NK-92 treated with Interleukin-12 subunit alpha and Interleukin-12 subunit beta, amount 100 ng/mL, for 24 hours (cell line): ENCODE measurements at places on chromosomes 5 and 9.

- DNase-seq = no peak
These were observed 9.3 kb downstream of the OBP2B start for GRCh38 chr9:133199648-133200321.

GRCh38 chr5:58088941-58089340, 370.9 kb downstream of the PLK2 start:
- DNase-seq = no peak

DNA sequence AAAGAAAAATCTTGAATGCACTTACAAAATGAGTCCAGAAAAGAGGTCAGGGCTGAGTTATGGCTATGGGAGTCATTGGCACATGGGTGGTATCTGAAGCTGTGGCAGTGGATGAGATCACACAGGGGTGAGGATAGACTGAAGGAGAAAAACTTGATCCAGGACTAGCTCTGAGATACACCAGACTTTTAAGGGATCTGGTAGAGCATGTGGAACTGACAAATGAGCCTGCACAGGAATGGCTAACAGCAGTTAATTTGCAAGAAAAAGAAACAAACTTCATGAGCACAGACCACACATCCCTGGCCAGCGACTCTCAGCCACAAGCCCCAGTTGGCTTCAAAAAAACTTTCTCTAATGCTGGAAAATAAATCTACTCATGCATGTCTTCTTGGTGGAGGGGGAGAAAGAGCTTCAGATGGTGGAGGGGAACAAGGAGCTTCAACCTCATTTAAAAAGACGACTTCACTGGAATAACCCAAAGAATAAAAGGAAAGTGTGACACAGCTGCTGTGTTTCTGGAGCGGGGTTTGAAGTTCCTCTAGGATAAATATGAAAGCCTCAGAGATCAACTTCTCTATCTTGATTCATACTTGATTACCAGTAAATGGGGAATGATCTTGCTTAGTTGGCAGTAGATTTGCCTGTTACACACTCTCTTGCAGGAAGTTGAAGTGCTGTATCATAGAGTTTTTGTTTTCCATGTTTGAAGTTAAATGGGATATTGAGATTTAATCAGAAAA, 33.6 kb downstream of the TNFAIP8 start:
- no peak for DNase-seq

DNA sequence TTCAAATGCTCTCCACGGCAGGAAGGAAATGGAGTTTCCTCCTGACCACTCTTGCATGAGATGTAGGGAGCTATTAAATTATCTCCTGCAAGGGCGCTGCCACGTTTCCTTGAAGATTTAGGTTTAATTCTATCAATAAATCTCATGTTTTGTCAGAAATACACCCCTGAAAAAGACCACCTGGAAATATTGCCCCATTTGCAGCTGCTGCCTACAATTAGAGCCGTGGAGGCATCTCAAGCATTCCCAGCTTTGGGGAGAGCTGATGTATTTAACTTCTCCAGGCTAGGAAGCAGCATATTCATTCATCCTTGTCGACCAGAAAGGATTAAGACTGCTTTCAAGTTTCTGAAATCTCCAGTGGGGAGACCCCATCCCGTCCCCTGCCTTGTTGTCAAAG, 40.5 kb downstream of the CCNJL start:
- no peak for DNase-seq

GRCh38 chr9:77952635-77953328, 78.8 kb downstream of the GNAQ start:
- DNase-seq = no peak

DNA sequence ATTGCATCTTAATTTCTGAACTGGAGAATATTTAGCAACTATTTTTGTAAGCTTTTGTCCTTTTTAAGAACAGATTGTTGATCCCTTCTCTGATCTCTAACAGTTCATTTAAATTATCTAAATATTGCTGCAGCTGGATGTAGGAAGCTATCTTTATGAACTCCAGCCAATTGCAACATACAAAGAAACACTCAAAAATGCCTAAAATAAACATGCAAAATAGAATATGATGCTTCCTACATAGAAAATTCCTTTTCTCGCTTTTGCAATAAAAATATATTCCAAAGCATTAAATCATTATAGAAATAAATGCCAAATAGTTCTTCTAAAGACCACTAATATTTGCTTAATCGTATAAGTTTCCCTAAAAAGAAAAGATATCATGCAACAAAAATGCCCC, 218.6 kb downstream of the LURAP1L start:
- no peak for DNase-seq

- peak; percentile 58 for DNase-seq
These were observed 389.6 kb downstream of the SEMA5A start for GRCh38 chr5:9156282-9156681.

GRCh38 chr5:139058121-139058520, 140.0 kb downstream of the SIL1 start:
- DNase-seq = no peak

DNA sequence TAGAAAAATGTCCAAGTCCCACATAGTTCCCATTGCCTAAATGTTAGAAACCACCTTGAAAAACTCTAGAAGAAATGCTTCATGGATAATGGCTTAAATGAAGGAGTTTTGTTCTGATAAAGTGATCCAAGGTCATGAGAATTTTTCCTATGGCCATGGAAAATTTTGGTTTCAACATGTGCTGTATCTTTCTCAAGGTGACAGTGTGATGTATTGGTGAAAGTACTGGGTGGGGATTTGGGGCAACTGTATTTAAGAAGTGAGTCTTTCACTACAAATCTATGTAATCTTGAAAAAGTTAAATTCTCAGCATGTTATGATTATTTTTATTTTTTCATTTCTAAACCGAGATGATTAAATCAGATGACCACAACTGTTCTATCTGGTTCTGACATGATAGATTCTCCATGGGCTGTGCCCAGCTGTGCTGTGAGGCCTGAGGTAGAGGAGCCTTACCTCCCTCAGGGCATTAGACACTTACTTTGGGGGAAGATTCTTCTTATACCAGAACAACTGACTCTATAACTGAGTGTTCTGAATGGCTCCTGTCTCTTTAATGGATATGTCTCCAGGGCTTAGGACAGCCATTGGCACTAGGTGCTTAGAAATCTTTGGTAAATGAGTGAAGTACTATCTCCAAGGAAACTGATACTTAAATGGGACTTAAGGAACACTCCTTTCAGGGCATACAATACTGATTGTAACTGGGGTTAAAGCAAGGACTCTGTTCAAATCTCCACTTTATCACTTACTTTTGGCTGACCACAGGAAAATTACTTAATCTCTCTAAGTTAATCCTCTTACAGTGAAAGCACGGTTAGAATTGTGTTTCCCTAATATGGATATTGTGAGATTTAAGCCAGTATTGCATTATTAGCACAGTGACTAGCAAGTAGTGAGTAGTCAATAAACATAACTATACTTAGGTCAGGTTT, 397.4 kb upstream of the MEF2C start:
- DNase-seq = no peak

DNA sequence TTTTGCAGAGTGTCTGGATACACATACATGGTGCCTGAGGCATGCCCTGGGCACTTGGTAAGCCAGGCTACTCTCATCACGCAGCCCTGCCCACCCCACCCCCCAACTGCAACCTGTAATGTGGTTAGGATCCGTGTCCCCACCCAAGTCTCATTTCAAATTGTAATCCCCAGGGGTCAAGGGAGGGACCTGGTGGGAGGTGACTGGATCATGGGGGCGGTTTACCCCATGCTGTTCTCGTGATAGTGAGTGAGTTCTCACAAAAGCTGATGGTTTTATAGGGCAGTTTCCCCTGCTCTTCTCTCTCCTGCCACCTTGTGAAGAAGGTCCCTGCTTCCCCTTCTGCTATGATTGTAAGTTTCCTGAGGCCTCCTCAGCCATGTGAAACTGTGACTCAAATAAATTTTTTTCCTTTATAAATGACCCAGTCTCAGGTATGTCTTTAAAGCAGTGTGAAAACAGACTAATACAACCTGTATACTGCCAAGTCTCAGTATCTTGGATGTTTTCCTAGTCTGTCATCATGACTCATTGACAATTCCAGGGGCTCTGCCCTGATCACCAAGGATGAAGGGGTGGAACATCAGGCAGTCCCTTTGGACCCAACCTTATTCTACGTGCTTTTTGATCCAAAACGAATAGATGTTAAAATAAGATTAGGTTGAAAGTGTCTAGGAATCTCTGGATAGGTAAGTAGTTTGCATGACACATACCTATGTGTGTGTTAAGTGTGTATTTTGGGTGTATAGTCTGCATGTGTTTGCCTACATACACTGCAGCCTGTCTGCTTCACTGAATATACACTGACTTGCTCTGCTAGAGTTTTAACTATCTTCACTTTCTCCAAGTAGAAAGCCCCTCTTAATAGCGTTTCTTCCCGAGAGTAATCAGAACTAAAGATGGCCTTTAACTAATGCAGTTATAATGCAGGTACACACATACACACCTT, 293.8 kb downstream of the SLIT3 start:
- DNase-seq = no peak

DNA sequence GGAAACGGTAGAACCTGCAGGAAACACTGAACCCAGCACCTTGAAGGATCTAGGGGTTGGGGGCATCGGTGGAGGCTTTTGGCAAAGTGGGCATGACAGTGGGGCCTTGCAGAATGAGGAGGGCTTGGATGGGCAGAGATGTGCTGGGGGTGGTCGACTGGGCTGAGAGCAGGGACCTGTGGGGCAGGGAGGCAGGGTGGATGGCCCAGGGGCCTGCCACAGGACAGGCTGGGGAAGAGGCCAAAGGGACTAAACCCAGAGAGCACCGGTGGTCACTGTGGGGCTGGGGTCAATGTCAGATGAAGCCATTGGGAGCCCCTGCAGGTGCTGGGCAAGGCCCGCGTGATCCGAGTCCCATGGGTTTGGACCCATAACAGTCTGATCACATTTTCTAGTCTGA, 175.3 kb downstream of the DAB2IP start:
- no peak for DNase-seq

GRCh38 chr9:128082151-128082550, 14.1 kb downstream of the SLC25A25 start:
- no peak for DNase-seq

GRCh38 chr9:109488791-109489492, 9.2 kb downstream of the PTPN3 start:
- no peak for DNase-seq

GRCh38 chr5:95709967-95710650, 21.0 kb upstream of the RHOBTB3 start:
- no peak for DNase-seq

- DNase-seq = peak; percentile 63
These were observed 149.8 kb downstream of the ENTREP1 start for GRCh38 chr9:69474821-69475220.

DNA sequence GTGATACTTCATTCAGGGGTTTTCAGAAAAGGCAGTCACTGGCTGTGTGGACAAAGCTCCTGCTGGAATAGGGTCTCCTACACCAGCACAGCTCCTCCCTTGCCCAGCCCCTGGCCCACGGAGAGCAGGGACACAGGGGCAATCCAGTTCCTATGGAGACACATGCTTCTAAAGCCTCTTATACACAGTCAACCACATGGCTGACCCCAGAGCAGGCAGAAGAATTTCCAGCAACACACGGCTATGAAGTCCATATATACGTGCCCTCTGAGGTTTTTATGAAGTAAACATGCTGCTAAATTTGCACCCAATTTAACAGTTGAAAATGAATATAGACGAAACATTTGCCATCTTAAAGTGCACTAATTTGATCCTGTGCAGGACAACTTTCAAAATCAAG, 19.4 kb downstream of the PSMB7 start:
- no peak for DNase-seq
